ENCODE measurements at places on chromosomes 4 and X. TPM values are rescaled to one million over a fixed set of nuclear protein-coding genes. Genes with fewer than 3 reads are reported as not detected.

ASB5 gene
- not detected for total RNA-seq

GRCh38 chr4:17013382-17014006 lies 115.0 kb upstream of the LDB2 start:
- DNase-seq: no peak

DNA sequence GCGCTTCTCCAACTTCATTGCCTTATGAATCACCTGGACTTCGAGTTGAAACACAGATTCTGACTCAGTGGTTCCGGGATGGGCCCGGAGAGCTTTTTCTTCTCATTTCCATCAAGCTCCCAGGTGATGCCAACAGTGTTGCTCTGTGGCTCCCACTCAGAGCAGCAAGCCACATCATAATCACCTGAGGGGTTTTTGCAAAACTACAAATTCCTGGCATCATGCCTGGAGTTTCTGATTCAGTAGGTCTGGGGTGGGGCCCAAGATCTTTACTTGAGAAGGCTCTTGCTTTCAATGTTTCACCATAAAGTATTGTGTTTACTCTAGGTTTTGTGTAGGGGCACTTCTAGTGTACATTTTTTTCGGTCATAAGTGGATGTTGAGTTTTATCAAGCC lies 7.0 kb downstream of the MTM1 start:
- DNase-seq: no peak

- no peak for DNase-seq
Observed at GRCh38 chrX:19924285-19924684, 36.9 kb upstream of the SH3KBP1 start.

SORBS2 gene
- 47.7 TPM for total RNA-seq

GRCh38 chr4:139918591-139918990 lies 235.4 kb downstream of the MAML3 start:
- DNase-seq: no peak

- no peak for DNase-seq
Observed at GRCh38 chr4:56684320-56685050, 3.4 kb upstream of the HOPX start.

GRCh38 chr4:91935217-91935616 lies 368.5 kb upstream of the GRID2 start:
- peak; percentile 59 for DNase-seq

DNA sequence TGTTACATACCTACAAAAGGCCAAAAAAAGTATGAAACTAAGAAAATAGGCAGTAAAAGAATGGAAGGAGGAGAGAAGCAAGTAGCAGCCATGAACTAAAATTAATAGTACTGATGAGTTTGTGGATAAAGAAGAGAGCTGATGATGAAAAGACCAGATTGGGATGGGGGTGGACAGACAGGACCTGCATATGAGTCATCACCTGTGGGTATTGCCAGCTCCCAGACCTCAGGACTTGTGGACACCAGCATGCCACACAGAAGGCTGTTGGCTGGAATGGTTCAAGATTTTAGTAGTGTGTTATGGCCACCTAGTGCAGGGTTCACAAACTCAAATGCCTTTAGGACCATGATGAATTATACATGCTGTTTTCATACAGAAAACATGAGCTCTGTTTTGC lies 58.9 kb downstream of the ARX start:
- no peak for DNase-seq
